ENCODE measurements at places on chromosomes 4 and X. TPM values are rescaled to one million over a fixed set of nuclear protein-coding genes. Genes with fewer than 3 reads are reported as not detected.

Gene RASGEF1B
- 13.6 TPM for total RNA-seq

Gene TBX22
- total RNA-seq = not detected

DNA sequence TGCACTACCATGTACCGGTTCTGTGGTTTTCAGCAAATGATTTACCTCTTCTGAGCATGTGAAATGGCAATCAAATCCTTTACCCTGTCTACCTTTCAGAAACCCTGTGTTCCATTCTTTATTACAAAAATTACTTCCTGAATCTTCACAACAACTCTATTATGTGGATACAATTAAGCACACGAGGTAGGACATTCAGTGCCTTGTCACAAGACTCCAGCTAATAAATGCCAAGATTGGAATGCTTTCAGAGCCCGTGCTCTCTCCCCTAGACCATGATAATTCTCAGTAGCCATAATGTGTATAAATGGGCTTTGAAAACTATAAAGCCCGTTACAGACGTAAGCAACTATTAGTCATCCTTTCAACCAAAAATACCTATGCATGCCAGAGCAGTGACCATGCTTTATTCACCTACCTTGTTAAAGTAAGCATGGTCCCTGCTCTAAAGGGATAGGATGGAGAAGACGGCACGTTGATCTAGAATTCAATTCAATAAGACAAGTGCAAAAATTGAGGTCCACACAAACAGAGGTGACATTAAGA, 2.4 kb downstream of the RXFP1 start:
- no peak for DNase-seq

DNA sequence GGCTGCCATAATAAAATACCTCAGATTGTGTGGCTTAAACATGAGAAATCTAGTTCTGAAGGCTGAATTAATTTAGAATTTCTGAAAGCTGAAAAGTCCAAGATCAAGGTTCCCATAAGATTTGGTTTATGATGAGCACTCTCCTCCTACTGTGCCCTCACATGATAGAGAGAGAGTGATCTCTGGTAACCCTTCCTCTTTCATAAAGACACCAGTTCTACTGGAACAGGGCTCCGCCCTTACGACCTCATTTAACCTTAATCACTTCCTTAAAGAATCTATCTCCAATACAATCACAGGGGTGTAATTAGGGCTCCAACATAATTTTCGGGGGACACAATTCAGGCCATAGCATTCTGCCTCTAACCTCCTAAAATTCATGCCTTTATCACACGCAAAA, 194.0 kb upstream of the MAB21L2 start:
- DNase-seq = no peak

GRCh38 chrX:100928660-100929613, at the start of gene XKRX:
TSS of gene XKRX (minus strand) at chrX:100928917. CDS start at chrX:100928304, 613 bp downstream.
- no peak for DNase-seq

DNA sequence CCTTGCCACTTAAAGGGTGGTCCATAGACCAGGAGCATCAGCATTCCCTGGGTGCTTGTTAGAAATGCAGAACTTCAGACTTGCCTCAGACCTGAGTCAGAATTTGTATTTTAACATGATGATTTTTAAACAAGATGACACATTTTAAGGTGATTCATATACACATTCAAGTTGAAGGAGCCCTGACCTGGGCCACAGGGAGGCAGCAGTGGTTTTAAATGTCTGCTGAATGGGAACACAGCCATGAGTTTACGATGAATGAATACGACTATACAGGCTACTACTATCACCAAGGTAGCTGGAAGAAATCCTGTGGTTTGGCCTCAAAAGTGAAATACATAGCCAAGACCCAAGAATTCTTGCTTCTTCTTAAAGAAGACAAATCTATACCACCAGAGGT, 2.9 kb downstream of the HDAC8 start:
- no peak for DNase-seq

DNA sequence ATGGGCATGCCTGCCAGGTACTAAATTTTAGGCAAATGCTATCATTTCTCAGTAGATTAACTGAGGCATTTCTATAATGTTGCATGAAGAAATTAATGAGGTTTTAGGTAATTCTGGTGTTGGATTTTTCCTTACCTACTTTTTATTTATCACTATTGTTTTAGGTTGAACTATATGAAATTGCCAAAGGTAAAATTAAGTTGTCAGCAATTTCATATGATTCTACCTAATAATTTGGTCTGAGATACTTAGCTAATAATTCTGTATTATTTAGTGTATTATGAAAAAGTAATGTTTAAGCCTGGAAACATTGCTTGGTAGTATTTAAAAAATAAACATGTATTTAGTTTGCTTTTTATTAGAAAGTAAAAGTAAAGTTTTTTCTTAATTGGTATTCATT, 22.7 kb downstream of the SLC4A4 start:
- no peak for DNase-seq

DNA sequence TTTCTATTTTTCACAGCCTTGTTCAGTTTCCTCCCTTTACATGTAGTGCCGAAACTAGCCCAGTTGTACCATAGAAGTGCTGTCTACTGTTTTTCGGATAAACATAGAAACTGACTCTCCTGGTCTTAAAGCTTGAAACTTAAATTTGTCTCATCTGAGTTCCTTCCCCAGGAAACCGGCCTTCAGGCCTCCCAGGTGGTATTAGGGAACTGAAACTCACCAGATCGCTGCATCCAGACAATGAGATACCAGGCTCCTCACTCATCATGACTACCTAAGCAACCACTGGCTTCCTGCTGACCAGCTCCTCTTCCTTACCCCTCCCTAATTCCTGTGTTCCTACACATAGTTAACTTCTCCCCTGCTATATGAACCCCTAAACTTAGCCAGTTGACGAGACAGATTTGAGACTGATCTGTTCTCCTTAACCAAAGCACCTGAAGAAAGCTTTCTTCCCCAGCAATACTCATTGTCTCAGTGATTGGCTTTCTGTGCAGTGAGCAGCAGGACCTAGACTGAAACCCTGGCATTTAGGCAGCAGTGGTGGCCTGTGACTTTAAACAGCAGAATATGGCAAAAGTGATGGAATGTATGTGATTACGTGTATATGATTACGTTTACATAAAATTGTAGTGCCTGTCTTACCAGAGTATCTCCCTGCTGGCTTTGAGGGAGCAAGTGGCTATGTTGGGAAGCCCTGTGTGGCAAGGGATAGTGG, 959.1 kb upstream of the LCORL start:
- DNase-seq = no peak

Gene CXorf49B
- not detected for total RNA-seq

DNA sequence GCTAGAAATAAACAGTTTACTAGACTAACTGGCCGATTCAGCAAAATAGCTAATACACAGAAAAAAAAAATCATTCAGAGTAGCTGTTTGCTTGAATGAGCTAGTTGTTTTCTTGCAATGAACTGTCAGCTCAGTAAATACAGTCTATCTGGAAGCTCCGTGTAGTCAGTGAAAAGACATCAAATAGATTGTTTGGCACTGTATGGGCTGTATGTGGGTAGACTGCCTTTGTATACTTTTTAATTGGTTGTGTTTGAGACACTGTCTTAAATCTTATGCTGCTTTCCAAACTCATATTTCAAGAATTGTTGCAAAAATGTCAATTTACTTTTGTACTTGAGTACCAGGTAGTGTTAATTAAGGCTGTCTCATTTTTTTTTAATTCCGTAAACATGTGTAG, 61.6 kb upstream of the GPR174 start:
- no peak for DNase-seq

DNA sequence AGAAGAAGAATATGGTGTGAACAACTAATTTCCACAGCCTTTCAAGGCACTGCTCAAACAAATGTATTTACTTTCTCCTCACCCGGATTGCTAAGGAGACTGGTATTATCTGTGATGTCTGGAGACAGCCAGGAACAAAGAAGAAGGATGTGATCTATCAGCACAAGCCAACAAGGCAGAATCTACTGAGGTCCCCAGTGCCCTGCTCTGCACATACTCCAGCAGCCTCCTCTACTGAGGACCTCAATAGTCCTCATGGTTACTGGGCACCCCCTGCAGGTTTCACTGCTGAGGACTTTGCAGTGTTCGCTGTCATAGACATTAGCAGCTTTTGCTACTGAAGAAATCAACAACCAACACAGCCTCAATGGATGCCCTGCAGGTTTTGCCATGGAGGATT, 930.1 kb downstream of the ADGRL3 start:
- no peak for DNase-seq

DNA sequence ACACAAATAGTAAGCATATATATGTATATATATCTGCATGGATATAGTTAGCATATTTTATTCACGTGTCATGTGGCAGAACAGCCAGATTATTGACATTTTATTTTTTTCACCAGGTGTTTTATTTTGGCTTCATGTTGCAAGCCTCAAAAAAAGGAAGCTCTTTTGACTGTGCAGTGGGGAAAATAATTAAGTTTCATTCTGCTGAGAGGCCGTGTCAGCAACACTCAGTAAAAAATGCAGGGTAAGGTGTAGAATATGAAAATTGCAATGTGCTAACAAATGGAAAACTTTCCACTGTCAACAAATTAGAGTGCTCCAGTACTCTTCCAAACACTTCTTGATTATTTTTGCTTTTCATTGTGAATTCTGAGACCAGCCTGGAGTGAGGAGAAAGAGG, 511.5 kb downstream of the GLUD2 start:
- no peak for DNase-seq

Gene PDLIM3
- total RNA-seq = 11.0 TPM

DNA sequence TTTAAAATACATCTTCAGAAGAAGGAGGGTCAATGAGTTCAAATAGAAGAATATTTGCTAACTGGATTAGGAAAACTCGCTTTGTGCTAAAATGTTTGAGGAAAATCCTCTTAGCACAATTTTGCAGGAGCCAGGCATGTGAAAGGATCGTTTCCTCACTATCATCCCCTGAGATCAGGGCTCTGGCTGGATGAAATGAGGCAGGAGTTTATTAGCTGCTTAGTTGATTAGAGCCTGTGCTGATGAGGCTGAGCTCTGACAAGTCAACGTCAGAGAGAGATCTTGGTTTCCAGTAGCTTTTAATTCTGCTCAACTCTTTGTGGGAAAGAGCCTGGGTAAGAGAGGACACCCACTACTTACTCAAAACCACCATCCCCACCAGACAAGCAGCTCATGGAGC, 8.0 kb upstream of the DRD5 start:
- DNase-seq = no peak

DNA sequence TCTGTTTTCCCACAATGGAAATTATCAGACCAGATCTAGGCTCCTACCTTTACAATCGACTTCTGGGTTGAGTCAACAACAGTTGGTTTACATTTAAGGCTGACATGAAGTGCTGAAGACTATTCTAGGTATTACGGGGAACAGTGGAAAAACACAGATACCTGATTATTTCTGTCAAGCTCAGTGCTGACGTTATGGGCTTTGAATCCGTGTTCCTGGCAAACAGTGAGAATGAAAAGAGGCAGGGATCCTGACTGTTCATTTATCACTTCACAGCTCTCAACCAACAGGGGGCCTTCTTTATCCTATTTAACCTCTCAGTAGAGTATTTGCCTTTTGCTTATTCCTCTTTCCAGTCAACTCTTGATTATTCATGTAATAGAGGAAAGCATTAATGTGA, 43.1 kb downstream of the TMEM164 start:
- DNase-seq = no peak

DNA sequence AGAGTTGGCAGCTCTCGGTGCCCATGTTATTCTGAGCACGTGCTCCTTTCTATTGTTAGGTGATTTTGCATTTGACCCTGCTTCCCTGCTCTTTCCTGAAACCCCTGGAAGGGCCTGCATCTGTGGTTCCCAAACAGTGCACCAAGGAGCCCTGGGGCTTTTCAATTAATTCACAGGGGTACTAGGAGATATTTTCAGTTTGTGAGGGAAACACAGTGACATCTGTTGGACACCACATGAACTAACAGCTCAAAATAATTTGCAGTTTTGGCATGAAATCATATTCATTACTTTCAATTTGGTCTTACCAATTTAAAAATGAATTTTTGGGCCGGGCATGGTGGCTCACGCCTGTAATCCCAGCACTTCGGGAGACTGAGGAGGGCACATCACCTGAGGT, 156.6 kb downstream of the GATB start:
- no peak for DNase-seq

Gene ARSJ
- 13.8 TPM for total RNA-seq

- no peak for DNase-seq
Observed at GRCh38 chr4:132839070-132839469, 310.0 kb upstream of the PCDH10 start.

DNA sequence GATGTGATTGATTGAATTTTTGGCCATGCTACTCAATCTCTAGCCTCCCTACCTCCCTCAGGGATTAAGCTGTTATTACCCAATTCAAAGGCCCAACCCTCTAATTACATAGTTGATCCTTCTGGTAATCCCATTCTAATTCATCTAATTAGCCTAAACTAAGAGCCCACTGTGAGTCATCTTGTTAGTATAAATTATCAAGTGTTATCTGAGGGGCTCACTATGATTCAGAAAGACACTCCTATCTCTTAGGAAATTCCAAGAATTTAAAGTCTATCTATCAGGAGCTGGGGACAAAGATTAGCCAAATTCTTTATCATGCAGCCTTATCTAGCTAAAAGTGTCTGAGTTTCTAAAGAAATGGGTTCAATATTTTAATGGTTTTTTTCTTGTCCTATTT, 32.9 kb upstream of the VEGFC start:
- DNase-seq = no peak

- DNase-seq = no peak
Observed at GRCh38 chr4:121358473-121358872, 22.3 kb downstream of the QRFPR start.

Gene SLBP
- total RNA-seq = 74.8 TPM

DNA sequence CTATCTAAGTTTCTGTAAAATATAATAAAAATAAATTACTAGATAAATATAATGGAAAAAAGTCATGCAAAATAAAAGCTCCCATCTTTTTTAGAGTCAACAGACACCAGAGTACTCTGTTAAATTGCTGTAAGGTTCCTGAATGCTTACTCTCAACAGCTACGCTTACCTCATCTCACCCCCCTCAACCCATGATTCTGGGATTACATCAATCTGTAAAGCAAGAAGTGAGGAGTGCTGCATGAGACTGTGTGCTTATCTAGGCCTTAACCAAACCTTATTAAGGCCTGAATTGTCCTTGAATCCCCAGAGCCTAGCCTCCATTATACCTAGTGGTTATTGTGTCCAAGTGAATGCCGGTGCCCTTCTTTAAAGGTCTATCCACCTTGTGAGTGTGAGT, 735.8 kb downstream of the RPA4 start:
- DNase-seq = no peak

Gene PRSS12
- total RNA-seq = 1.6 TPM

GRCh38 chrX:8042304-8042703, 115.1 kb upstream of the PNPLA4 start:
- no peak for DNase-seq

Measured in kidney epithelial cell (primary cell).